Psoas muscle (tissue), 8 donors: ENCODE measurements at places on chromosomes 13 and 19. TPM values are rescaled to one million over a fixed set of nuclear protein-coding genes. Genes with fewer than 3 reads are reported as not detected.

- DNase-seq = no peak
Measured at GRCh38 chr19:41617941-41618730, 8.7 kb downstream of the CEACAM4 start.

- DNase-seq = no peak
Measured at GRCh38 chr13:99662678-99663077, 161.4 kb downstream of the TM9SF2 start.

- DNase-seq = no peak
Measured at GRCh38 chr13:24149246-24150032, 11.1 kb upstream of the SPATA13 start.

DNA sequence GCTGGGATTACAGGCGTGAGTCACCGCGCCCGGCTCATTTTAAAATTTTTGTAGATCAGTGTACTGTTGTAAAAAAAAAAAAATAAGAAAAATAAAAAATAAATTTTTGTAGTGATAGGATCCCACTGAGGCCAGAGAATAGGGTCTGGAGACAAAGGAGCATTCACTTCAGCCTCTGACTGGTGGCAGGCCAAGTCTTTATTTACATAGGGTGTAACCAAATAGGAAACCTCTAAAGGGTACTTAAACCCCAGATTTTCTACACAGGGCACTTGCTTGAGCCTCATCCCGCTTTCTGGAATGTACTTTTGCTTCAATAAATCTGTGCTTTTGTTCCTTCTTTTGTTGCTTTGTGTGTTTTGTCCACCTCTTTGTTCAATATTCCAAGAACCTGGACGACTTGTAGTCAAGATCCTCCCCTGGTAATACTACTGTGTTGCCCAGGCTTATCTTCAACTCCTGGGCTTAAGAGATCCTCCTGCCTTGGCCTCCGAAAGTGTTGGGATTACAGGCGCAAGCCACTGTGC, 2.1 kb upstream of the PDCD2L start:
- DNase-seq = no peak

DNA sequence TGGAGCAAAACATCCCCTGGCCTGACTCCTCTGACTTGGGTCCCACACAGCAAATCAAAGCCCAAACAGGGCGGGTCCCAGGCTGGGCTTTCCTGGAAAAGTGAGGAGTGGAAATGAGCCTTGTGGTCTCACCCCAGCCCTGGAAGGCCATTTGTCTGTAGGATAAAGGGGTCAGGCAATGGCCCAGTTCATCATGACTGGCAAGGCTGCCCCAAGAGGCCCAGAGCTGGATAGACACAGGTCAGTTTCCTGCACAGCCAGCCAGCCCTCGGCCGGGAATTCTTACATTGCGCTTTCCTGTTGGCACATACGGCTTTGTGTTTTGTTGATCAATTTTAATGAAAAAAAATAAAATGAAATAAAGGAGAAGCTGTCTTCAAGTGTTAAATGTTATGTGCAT, 174.3 kb downstream of the TSHZ3 start:
- no peak for DNase-seq

The ONECUT3 gene
- not detected for total RNA-seq
